BJ (cell line): ENCODE measurements at places on chromosomes 16 and 17. TPM values are rescaled to one million over a fixed set of nuclear protein-coding genes. Genes with fewer than 3 reads are reported as not detected.

The PDPR gene
- polyA plus RNA-seq, result 25.2 and 32.0 TPM in 2 replicates

DNA sequence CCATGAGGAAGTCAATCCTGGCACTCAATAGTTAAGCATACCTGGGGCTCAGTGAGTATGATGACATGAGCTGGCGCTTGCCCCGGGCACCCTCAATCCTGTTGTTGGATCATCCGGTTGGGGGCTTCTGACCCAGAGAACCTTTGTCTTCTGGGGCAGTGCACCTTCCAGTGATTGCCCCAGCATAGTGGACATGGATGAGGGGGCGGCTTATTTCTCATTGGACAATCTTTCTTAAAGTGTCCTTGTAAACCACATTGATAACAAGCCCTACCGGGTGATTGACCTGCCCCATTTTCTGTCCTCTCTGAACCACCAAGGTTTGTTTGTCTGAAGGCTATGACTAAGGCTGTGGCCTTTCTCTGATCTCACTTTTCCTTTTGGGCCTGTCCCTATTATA lies 18.2 kb downstream of the IGSF6 start:
- no peak for DNase-seq

DNA sequence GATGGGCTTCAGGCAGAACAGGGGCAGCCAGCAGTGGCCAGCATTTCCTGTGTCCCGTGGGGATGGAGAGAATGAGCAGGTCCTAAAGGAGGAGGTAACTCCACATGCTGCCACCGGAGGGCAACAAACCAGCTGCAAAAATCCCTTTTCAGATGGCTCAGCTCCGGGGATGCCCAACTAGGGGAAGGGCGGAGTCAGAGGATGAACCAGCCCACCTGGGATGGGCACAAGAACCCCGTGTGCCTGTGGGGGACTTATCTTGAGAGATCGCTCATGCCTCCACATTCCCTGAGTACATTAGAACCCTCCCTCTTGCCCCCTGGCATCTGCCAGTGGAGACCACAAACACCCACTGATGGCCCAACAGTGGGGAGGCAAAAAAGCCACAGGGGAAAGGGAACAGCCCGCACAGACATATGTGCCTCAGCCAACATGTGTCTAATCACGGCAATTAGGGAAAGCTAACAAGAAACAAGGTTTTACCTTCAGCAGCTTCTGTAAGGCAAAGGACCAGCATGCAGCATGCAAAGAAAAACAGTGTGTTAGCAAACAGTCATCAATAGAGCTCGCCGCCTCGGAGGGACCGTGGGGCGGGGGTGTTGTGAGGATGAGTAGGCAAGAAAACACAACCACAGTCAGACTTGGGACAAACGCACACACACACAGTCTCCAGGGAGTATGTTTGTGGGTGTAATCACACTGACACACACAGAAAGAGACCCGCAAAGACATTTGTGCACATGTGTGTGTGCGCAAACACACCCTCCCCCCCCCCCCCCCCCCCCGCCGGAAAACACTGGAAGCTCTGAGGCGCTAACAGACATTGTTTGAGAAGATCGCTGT lies 64.0 kb downstream of the MYO18A start:
- no peak for DNase-seq

DNA sequence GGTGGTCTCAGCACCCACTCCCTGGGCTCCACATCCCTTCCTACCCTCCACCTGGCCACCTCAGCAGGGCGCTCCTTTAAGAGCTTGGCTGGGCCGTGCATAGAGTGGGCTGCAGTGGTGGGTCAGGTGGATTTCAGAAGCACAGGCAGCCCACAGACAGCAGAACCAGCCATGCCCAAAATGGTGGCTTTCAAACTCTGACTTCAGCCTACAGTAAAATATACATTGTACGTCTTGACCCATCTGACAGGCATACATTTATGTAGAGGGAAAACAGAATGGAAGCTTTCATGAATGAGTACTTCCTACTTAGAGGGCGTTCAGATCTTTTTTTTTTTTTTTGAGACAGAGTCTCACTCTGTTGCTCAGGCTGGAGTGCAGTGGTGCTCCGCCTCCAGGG lies 26.0 kb upstream of the LASP1NB start:
- no peak for DNase-seq

DNA sequence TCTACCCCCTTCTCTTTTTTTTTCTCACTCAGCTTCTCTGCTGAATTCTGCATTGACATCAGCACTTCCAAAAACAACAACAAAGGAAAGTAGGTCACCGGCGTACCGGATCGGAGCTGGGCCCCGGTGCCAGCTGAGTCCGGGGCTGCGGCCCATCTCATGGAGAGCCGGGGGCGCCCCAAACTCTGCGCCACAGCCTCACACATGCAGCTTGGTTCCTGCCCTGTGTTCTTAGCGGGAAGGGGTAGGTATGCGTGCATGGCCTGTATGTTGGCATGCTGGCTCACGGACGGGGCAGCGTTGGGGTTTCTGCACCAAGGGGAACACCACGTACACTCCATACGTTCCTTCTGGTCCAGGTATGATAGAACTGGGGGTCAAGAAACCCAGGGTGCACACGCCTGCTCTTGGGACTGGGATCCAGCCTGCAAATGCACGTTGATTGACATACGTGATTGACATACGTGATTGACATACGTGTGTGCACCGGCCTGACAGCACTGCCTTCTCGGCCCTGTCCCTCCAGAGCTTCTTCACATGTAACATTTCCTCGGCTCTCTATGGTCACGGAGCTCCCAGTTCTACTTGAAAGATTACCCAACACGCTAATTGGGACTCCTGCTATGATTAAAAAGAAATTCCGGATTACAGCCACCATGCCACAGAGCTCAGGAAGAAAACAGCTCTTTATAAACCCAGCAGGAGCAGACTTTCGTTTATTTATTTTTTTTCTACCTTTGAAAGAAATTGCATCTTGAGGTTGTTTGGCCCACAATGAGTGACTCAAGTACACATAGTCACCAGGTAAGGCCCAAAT lies 88.7 kb downstream of the RPA1 start:
- DNase-seq, result no peak

- DNase-seq, result no peak
These were observed 35.8 kb upstream of the IL34 start for GRCh38 chr16:70610273-70611223.

GRCh38 chr16:81429045-81429521 lies 15.5 kb upstream of the CMIP start:
- no peak for DNase-seq

The KRT32 gene
- polyA plus RNA-seq, result 0.38 and 0.40 TPM in 2 replicates

The ZFPM1 gene
- 0.16 and 0.22 TPM in 2 replicates for polyA plus RNA-seq

- no peak for DNase-seq
These were observed 17.8 kb upstream of the HNF1B start for GRCh38 chr17:37762666-37763065.

DNA sequence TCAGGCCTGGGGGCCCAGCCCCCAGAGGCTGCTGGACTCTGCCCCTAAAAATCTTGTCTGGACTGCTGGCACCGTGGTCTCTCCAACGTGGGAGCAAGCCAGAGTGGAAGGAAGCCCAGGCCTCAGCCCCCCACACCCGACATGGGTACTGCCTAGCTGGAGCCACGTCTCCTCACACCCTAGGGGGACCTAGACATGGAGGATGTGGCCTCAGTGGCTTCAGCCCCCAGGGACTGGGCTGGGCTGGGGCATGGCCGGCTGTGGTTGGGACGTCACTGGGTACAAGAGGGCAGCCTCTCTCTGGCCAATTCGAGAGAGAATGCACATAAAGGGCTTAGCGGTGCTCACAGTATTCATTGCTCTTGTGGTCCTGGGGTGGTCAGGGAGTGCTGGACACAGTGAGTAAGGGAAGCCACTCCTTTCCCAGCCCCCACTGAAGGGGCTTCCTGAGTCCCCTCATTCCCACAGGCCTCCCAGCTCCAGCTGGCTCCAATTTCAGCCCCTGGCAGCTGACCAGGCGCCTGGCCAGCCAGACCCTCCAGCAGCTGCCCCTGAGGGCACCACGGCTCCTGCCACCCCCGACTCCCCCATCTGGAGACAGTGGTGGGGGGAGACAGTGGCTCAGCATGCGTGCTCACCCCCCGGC lies 1.1 kb downstream of the CDH15 start:
- no peak for DNase-seq

The ARMC5 gene
- 3.0 and 6.4 TPM in 2 replicates for polyA plus RNA-seq

DNA sequence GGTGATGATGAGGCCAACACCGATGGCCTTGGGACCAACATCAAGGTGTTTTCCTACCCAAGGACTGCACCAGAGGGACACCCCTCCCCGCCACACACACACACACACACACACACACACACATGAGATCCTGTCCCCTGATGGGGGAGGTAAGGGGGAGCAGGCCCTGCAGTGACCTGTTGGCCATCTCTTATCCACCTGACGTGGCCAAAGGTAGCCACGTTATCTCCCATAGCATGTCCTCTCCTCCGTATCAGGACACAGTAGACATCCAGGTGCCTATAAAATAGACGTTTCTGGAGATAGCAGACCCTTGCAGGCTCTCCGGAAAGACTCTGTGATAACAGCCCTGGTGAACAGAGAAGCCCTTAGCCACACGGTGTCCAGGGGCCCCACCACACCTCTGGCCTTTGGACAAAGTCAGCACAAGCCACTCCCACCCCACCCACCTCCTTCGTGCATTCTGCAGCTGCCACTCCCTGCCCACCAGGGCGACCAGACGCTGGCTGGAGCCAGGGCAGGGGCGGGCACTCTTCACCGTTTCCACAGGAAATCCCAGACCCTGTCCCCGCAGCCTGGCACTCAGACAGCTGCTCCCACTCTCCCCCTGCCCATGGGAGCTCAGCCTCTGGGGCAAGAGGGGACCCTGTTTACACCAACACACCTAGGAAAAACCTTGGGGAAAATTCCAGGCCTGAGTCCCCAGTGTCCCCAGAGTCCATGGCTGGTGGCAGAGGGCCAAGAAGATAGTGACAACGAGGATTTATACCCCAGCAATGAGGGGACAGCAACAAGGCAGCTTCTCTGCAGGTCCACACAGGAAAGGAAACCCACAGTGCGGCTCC lies 15.4 kb upstream of the ENPP7 start:
- DNase-seq, result no peak

- peak; percentile 19 for DNase-seq
These were observed 39.7 kb downstream of the ARHGAP17 start for GRCh38 chr16:24975428-24975889.

DNA sequence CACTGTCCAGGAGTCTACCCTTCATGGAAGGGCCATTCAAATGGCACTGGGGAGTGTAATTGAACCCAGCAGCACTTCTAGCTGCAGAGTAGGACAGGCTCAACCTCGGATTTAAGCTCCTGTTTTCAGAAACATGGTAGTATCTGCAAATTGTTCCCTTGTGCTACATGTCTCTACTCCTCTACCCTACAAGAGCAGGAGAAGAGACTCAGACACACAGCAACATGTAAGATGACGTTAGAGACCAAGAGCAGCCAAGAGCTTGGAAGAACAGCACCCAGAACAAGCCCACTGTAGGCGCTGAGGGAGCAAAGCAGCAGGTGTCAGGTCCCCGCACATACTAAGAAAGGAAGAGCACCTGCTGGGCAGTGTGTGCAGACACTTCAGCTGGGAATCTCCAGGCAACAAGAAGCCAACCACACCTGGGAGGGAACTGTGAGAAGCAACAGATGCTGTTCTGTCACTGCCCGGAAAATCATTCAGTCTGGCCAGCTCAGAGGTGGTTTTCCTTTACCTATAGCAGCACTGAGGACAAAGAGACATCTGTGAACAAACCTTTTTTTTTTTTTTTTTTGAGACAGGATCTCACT lies 35.6 kb upstream of the MNT start:
- DNase-seq, result no peak
